Brain pericyte (primary cell): ENCODE measurements at places on chromosomes 1 and 21.

GRCh38 chr1:224879162-224879803 lies 50.2 kb upstream of the DNAH14 start:
- DNase-seq = no peak

DNA sequence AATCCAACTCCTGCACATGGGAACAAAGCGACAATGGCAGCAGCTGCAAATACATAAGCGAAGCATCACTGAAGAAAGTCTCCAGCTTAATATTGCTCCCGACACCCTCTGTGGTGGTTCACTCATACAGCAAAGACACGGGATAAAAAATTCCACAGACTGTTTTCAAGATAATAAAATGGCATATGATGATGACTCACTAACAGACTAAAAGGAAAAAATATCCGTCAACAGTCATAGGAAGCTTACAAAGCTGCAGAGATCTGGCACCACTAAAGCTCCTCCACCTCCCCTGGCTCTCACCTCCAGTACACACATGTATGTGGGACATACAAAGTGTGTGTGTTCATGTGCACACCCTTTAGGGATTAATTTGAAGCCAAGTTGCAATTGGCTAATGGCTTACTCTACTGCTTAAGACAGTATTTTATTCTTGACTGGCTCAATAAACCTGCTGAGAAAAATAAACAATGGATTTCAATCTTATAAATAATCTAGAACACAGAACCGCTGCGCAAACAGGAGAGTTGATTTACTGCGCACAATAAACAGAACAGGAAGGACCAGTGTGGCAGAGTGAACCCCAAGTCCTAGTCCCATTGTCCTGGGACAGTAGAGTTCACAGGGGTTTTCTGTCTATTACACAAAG lies 94.4 kb downstream of the SLC45A1 start:
- no peak for DNase-seq

DNA sequence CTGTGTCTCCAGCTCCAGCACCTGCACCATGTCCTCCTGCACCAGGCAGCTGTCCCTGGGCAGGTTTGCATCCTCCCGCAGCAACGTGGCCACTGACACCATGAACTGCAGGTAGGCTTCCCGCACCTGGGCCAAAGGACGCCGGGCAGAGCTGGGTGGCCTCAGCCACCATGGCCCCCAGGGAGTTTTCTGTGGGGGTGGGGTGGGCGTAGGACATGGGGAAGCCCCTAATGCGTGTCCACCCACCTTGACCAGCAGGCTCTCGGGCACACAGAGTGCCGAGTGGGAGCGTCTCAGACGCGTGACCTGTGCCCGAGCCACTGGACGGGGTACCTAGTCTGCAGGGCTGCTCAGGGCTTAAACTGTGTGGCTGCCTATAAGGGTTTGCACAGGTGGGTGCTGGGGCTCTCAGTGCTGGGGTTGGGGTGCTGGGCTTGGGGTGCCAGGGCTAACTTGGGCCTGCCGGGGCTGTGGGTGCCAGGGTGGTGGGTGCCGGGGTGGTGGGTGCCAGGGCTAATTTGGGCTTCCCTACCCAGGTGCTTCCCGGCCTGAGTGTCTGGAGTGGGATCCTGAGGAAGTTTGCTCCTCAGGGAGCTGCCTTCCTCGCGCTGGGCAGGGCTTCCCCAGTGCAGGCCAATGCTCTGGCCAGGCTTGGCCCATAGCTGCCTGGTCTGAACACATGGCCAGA lies 17.7 kb downstream of the PRXL2B start:
- DNase-seq = no peak

GRCh38 chr1:69148731-69149130 lies 419.0 kb upstream of the LRRC7 start:
- DNase-seq = no peak

GRCh38 chr1:64581135-64581842 lies 111.4 kb downstream of the CACHD1 start:
- DNase-seq = no peak

DNA sequence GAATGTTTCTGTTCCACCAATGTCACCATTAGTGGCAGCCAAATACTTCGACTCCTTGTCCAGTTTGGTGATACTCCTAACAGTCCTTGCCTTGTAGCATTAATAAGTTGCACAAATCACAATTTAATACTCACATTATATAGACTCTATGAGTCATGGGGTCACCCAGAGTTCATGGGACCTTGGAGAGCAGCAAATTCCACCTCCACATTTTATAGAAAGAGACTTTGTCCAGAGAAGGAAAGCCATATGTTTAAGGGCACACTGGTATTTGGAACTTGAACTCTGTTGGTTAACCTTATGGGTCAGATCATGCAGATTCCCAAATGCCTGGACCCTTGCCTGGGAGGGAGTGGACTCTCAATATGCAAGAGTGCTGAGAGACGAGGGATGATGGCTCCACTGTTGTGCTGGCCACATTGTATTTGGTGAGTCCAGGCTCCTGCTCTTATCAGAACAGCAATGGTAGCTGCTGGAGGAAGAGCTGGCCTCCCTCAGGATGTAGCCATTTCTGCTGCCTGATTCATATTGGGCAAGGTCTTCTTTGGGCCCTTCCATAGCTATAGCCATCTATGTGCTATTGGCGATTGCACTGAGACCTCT lies 30.6 kb downstream of the DNAJC6 start:
- DNase-seq = peak; percentile 7

GRCh38 chr1:68438310-68438709 lies 11.4 kb downstream of the RPE65 start:
- DNase-seq = no peak

GRCh38 chr1:72284348-72285073 lies 2.2 kb upstream of the NEGR1 start:
- DNase-seq = no peak

- DNase-seq = no peak
These were observed 102.5 kb downstream of the LAMC2 start for GRCh38 chr1:183288583-183288982.
